ENCODE measurements at places on chromosomes 11 and 22. TPM values are rescaled to one million over a fixed set of nuclear protein-coding genes. Genes with fewer than 3 reads are reported as not detected.

Gene CD6
- total RNA-seq = not detected

Gene CDCA5
- total RNA-seq = 1.5 TPM

Gene SMDT1
- total RNA-seq = 5.7 TPM

Gene PLEKHA7
- total RNA-seq = 0.61 TPM

Gene BACE1
- 39.3 TPM for total RNA-seq

Gene GLB1L3
- 0.81 TPM for total RNA-seq

Gene RFPL1
- not detected for total RNA-seq

Gene SC5D
- total RNA-seq = 40.4 TPM

Gene ISX
- not detected for total RNA-seq

Gene IL18BP
- 3.9 TPM for total RNA-seq

Gene SLC22A9
- total RNA-seq = not detected

Gene C11orf86
- not detected for total RNA-seq

Gene HTR3B
- total RNA-seq = not detected

Gene SIK2
- total RNA-seq = 16.6 TPM

Gene P2RY6
- 0.97 TPM for total RNA-seq

Gene ANO9
- total RNA-seq = not detected

Gene C1QTNF4
- 0.49 TPM for total RNA-seq

Gene DMC1
- total RNA-seq = 7.2 TPM

Gene SAA4
- total RNA-seq = not detected

Gene OR52A1
- not detected for total RNA-seq

Gene C11orf21
- total RNA-seq = 0.36 TPM

Gene MIOX
- not detected for total RNA-seq

Gene OR51E2
- not detected for total RNA-seq

Gene DEUP1
- total RNA-seq = under 0.01 TPM

Gene PIH1D2
- 3.9 TPM for total RNA-seq

Gene SEC14L6
- not detected for total RNA-seq

Gene UCP3
- total RNA-seq = 0.36 TPM

Gene PNPLA5
- not detected for total RNA-seq

Gene FGF19
- total RNA-seq = not detected

Gene WNT11
- total RNA-seq = 12.9 TPM

Gene NUP50
- total RNA-seq = 29.5 TPM

Gene NCF4
- total RNA-seq = not detected

Gene CRYBA4
- total RNA-seq = not detected

Gene CNGA4
- not detected for total RNA-seq

Gene C1QTNF5
- 28.6 TPM for total RNA-seq

Gene VPREB1
- total RNA-seq = not detected

Gene CCDC88B
- 0.36 TPM for total RNA-seq

Gene APLNR
- not detected for total RNA-seq

Gene DRD4
- total RNA-seq = 0.32 TPM

Gene RIMBP3C
- 0.12 TPM for total RNA-seq

Gene C11orf16
- total RNA-seq = not detected

Gene LUZP2
- 0.73 TPM for total RNA-seq

Gene TPBGL
- total RNA-seq = not detected

Gene CD3G
- not detected for total RNA-seq

Gene FOLR2
- total RNA-seq = not detected

Data from hair follicle dermal papilla cell (primary cell).